ENCODE measurements at places on chromosomes 5 and 9.

- DNase-seq: peak; percentile 61
Measured at GRCh38 chr5:32541241-32541640, 44.1 kb upstream of the SUB1 start.

DNA sequence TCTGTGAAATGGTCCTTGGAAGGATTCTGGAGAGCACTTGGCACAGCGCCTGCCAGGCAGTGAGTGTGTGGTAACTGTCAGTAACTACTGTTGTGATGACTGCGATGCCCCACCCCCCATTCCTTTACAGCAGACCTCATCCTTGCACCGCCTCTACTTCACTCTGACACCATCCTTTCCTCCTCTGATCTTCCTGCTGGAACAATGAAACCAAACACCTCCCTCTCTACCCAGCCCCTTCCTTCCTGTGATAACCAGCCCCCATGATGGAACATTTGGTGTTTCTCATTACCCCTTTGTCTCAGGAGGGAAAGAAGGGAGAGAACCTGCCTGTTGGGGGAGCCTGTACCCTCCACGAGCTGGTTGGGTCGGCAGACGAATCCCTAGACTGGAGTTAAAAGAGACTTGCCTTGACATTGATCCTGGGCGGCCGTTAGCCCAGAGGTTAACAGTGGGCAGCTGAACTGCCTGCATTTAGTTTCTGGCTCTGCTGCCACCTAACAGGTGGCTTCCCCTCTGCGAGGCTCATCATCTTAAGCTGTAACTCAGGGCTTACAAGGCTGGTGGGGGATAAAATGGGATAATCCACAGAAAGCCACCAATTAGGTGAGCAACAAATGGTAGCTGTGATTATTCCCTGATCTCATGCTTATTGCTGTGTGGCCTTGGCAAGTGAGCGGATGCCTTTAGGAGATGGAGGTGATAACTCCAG is 34.2 kb upstream of the GRPEL2 start:
- peak; percentile 34 for DNase-seq

DNA sequence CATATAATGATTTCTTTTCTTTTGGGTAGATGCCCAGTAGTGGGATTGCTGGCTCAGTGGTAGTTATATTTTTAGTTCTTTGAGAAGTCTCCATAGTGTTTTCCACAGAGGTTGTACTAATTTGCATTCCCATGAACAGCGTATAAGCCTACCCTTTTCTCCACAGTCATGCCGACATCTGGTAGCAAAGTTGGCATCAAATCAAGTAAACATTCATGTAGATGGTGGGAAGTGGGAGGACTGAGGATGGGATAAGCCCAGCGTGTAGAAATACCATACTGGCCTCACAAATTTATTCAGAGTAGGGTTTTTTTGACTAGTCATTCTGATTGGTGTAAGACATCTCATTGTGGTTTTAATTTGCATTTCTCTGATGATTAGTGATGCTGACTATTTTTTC is 115.4 kb downstream of the EGFLAM start:
- no peak for DNase-seq

GRCh38 chr5:54848581-54848980 is 136.8 kb downstream of the ESM1 start:
- DNase-seq: no peak

DNA sequence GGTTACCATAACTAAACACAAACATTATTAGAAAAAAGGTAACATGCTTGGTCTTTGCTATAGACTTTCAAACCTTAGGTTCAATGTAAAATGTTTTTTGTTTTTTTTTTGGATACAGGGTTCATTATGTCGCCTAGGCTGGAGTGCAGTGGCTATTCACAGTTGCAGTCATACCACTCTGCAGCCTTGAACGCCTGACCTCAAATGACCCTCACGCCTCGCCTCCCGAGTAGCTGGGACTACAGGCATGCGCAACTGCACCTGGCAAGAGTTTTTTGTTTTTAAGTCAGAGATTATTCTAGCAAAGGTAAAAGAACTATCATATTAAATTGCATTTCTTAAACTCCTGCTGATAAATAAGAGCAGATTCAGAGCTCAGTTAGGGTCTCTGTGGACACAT is 55.1 kb upstream of the NR5A1 start:
- DNase-seq: no peak

DNA sequence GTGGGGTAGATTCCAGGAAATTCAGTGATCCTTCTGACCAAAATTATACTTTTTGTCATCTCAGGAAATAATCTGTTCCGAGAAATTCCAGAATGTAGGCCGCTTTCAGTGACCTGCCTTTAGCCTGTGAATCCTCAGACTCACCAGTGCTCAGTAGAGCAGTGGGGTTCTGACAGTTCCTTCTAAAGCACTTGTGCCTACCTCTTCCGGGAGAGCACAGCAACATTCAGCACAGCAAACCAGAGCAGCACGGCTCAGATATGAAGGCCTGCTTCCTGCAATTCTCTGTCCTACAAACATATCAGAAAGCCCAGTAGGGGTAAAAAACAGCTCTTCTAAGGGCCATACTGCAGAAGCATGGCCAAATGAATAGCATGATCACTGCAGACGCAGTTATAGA is 15.0 kb downstream of the FANCC start:
- DNase-seq: no peak

All from BE2C (cell line).